Head of caudate nucleus (tissue), 42 donors: ENCODE measurements at places on chromosomes 12 and 14.
A peak's percentile ranks its signal among the peaks of the same experiment; 100 is the strongest.

- DNase-seq: no peak
Observed at GRCh38 chr12:56080556-56081138, 682 bp downstream of the ERBB3 start.

- DNase-seq: no peak
Observed at GRCh38 chr12:54010972-54011664, 2.3 kb downstream of the HOXC8 start.

DNA sequence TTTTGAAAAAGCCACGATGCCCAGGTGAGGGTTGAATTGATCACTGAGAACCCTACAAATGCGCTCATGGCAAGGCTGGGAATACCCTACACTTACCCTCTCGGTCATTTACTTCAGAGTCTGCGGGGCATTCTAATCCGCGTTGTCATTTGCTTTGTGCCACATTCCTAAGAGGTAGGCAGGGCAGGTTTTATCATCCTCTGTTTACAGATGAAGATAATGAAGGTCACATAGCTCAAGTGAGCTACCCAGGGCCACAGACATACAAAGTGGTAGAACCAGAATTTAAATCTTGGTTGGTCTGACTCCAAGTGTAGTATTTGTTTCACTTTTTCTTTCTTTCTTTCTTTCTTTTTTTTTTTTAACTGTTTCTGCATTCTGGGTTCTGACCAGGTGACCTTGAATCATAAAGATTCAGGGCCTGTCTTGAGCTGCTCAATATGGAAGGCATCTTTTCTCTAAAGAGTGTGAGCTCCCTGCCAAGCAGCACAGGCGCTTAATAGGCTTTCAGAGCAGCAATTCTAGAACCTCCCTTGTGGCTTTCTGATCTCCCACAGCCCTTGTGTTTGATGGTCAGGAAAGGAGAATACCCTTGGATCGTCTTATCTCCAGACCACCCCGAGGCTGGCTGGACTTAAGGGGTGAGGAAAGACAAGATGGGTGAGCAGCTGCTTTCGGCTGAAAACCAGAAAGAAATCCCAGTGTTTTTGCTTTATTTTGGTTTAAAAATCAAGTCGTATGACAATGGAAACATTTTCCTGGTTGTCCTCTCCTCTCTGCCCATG is 662 bp upstream of the BATF start:
- DNase-seq: no peak

DNA sequence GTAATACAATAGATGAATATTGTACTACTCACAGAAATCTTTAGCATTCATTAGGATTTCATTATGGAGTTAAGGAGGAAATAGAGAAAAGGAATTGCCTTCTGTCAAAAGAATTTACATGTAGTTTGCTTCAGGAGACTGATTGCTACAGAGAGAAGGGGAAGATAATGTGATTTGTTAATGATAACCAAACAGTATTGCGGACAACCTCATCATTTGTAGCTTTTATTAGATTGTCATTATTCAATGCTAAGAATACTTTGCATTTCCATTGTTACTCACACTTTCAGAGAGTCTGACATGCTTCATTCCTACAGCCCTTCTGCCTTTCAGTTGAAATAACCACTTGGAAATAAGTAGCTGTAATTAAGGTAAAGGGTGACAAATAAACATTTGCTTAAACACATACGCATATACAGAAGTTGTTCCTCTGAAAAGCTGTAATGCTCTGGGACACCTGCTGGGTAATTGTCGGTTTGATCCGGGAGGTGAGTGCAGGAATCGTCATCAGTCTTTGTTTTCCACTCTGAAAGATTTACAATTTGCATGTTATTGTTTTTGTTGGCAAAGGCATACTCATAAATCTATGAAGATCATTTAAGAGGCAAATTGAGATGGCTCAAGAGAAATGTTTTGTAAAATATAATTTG is 600.2 kb downstream of the TRHDE start:
- no peak for DNase-seq

- no peak for DNase-seq
Observed at GRCh38 chr12:109266106-109266879, 42.8 kb downstream of the FOXN4 start.

DNA sequence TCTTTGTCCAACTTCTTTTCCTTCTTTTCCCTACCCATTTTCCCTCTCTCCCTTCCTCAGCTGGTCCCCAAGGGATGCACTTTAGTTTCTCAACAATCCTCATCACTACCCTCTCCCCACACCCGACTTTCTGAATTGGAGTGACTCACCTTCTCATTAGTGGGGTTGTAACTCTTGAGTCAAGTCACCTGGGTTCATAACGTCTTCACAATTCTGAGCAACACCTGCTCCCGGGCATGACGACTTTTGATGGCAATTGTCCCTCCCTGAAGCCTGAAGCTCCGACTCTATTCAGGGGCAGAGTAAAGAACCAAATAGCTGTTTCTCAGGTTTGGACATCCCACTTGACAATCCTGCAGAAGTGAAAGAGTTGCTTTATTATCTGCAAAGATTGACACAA is 82.7 kb upstream of the OTX2 start:
- DNase-seq: no peak

DNA sequence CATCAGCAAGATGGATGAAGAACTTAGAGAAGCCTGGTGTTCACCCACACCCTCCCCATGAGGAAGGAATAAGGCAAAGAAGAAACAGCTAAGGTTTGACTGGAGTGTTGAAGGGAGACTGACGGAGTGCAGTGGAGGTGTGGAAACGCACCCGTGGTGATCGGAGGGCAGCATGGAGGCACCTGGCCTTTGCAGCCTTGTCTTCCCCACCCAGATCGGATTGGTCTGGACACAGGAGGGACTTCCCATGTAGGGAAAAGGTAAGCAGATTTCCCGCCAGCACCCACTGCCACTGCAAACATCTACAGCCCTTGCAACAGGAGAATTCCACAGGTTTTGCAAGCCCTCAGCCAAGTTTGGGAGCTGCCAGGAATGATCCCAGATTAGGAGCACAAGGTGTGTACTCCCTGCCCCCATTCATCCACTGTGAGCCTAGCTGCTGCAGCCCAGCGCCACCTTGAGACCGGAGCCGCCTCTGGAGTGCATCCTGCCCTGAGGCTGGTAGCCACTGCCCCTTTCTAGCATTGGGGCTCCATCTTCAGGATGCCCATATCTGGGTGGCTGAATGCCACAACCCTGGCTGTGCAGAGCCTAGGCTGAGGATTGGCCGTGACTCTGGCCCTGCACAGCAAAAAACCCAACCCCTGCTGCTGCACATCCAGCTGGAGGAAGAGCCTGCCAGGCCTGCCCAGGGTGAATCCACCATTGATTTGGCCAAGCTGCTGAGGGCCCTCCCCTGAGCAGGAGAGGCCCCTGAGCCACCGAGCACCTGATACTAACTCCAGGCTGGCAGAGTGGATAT is 411.1 kb downstream of the TMEM121 start:
- no peak for DNase-seq

GRCh38 chr12:113081873-113082272 is 25.3 kb downstream of the DTX1 start:
- DNase-seq: no peak

DNA sequence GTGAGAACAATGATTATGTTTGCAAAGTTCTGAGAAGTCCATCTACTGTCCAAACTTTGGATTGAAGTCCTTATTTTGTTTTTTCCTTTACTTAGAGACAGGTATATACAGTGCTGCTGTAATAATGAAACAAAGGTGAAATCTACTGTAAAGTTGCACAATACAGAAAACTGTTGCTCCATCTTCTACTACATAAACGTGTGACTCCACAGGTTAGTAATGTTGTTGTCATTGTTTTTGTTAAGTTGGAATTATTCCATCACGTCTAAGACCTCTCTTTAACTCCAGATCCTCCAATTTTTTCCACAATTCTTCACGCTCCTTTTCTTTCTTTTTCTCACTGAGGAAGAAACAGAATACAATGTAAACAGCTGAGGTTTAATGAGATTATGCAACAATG is 57.0 kb upstream of the GPHB5 start:
- no peak for DNase-seq

GRCh38 chr12:13179211-13180074 is 17.1 kb upstream of the EMP1 start:
- peak; percentile 58 for DNase-seq

DNA sequence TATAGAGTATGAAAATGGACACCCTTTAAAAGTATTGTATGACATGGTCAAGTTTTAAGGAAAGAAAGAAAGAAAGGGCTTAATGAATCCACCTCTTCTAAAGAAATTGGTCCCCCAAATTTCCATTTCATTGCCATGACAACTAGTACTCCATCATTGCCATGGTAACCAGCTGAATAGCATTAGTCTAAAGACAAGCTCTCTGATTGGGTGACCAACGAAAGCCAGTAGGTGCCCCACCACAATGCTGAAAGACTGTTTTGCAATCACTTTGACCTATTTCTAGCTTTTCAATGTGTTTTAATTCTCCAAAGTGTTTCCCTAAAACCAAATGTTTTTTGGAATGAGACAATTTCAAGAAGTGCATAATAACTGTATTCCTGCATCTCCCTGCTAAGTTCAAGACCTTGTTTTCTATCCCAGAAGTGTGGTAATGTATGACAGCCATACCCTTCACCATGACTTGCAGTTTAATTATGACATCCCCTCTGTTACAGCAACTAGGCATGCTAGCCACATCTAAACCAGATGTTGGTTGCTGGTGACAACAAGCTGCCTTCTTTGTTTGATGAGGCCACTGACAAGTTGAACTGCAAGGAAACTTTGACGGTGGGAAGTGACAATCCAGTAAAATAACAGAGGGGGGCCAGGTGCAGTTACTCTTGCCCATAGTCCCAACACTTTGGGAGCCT is 46.7 kb downstream of the KICS2 start:
- DNase-seq: peak; percentile 73

DNA sequence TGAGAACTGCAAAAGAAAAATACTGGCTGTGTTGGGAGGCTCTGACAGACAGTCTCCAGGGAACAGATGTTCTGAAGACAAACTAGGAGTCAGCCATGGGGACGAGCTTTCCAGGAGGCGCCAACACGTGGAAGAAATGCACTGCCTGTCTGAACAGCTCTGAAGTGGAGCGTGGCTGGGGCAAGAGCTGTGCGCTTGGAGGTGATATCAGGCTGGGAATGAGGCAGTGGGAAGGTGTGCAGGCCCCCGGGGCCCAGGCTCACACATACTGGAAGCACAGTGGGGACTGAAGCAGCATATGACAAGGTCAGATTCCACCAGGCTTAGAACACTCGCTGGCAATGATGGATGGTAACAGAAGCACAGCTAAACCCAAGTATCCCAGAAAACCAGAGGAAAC is 17.5 kb downstream of the APPL2 start:
- DNase-seq: no peak

DNA sequence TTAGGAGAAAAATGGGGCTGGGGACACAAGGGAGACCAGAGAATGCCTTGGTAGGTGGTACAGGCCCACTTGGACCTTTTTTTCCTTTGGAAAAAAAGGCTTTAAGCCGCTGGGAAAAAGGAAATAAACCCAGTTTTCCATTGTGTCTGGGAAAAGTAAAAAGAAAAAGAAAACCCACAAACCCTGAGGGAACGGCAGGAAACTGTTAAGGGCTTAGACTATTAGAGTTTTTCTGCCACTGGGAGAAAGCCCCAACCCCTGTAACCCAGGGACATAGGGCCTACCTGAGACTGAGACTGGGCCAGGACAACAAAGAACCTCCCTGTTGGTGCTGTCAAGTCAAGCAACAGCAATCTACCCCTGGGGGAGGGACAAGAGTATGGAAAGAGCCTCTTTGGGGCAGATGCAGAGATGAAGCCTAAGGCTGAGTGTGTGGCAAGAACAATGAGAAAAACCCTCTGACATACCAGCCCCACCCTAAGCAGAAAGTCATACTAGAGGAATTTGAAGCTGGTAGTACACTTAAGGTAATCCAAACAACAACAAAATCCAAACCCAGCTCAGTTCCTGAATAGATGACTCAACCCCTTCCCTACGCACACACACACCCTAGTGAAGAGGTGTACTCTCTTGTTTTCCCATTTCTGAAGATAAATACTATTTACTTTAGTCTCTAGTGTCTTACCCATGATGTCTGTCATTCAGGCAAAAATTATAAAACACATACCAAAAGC is 22.8 kb downstream of the ATF1 start:
- no peak for DNase-seq

GRCh38 chr14:39447175-39447661 is 15.0 kb upstream of the FBXO33 start:
- DNase-seq: no peak

DNA sequence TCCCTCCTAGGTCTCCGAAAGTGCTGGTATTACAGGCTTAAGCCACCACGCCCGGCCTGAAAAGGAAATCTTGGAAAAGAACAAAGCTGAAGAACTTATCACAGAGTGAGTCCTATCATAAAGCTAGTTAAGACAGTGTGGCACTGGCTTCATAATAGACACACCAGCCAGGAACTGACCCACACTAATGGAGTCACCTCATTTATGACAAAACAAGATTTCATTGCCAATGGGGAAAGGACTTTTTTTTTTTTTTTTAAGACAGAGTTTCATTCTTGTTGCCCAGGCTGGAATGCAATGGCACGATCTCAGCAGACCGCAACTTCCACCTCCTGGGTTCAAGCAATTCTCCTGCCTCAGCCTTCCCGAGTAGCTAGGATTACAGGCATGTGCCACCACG is 15.7 kb downstream of the KDM2B start:
- no peak for DNase-seq
